Astrocyte (in vitro differentiated cells and primary cell): ENCODE measurements at places on chromosomes 2 and 18.

DNA sequence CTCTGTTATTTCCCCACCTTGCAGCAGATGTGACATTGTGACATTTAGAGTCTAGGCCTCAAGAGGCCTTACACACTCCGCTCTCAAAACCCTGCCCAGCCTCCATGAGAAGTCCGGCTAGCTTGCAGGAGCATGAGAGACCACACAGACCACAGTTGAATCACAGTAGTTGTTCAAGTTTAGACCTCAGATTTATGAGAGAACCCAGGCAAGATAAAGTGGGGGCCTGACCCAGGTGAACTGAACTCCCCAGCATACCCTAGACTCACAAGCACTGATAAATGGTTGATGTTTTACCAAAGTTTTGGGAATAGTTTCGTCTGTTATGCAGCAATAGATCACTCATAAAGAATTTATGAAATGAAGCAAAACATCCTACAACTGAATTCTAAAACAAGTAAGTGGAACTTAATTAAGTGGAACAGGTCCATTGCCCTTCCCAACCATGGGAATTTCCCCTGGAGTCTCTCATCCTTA lies 4.7 kb upstream of the STAT1 start:
- no peak for DNase-seq

- DNase-seq: no peak
Observed at GRCh38 chr2:29267720-29268119, 152.5 kb downstream of the CLIP4 start.

DNA sequence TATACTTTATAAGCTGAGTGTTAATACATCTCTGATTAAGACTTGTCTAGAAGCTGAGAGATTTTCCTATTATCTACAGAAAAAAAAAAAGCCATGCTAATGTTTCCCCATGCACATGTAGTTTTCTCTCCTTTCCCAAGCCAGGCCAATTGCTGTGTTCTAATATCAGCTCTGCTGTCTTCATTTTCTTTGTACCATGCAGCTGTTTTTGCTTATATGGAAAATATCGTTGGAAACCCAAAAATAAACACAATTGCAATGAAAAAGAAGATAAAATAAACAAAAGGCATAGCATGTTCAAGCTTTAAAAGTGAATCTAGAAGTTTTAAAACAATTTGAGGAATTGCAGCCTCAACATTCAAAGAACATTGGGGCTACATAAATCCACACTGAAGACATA lies 817.4 kb upstream of the ACVR2A start:
- DNase-seq: no peak

DNA sequence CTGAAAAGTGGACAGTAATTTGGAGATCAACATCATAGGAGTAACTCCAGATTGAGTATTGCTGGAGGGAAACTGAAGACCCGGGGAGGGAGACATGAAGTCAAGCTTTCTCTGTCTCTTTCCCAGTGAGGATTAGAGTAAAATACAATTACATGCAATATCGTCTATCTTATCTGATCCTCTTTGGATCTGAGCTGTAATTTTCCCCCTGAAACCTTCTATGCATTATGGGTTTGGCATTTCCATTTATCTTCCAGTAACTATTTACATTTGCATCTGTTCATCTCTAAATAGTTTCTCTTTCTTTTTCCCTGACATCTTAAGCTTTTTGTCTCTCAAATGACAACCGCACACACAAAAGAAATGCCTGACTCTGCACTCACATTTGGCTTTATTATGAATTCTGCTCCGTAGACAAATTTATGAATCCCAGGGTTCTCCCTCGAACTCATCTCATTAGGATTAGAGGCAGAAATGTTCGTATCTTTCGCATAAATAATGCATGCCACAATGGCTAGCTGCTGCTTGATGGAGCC lies 113.1 kb downstream of the SPP2 start:
- no peak for DNase-seq

DNA sequence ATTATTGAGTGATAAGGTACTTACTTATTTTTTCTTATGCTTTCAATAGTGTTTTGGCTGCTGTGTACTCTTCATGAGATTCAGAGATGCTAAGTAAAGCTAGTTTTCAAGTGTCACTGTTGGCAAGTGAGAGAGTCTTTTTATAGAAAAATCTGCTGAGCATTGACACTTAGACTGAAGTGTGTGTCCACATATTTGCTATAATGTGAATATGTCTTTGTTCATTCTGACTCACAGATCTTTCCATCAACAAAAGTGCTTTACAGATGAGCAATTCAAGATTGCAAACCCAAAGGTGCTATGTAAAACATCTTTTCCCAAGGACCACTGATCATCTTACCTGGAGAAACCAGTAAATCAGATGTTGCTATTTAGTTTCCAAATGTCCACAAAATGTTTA lies 410.6 kb upstream of the FIGN start:
- DNase-seq: peak; percentile 26

DNA sequence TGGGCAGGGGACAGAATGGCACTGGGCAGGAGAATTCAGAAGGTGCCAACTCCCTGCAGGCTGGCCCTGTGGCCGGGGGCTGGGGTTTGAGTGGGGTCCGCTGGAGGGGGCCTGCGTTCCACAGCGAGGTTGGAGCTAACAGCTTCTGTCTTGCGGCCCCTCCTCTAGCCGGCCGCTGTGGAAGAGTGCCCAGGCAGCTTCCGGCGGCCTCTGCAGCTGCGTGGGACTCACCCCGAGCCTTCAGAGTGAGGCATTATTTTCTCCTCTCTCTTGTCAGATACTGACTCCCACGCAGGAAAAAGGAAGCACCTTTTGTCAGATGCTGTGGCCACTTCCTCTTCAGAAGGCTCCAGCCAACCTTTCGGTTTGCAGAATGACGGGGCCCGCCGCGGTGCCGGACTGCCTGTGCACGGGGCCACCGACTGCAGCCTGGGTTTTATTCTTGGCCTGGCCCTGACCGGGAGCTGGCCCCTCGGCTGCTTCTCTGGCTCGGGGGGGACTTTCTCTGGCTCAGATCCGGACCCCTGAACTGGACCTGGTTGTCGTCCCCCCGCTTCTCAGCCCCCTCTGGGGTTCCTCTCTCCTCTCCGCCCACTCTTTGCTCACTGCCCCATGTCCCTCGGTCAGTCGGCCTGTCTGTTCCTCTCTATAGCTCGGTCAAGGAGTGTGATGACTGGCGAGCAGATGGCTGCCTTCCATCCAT lies 40.1 kb downstream of the ARHGAP25 start:
- DNase-seq: no peak

DNA sequence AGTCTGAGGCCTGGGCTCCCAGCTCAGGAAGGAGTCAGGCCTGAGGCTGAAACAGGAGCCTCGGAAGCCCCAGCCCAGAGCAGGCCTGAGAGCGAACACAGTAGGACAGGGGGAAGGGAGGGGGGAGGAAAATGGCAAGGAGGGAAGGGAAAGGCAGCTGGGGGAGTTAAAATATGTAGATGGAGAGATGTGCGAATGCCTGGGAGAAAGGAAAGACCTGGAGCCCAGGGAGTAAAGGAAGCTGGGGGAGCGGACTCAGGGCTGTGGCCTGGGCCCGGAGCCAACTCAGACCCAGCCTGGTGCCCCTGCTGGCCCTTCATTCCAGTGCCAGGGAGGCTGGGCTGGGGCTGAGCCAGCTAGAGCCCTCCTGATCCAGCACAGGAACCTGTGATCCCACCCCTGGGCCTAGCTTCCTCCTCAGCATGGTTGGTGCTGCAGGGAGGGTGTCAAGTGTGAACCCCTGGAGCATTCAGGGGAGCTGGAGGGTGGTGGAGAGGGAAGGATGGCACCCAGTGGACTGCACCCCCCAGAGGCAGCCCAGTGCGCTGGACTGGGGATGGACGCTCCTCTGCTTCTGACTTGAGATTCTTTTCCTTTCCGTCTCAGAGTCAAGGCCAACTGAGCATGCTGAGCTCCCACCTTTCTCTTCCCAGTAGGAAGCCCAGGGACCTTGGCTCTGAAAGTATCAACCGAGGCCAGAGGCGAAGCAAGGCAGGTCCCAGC lies 46.3 kb downstream of the EMX1 start:
- DNase-seq: no peak

- no peak for DNase-seq
Observed at GRCh38 chr18:3931013-3931315, 481.0 kb downstream of the TGIF1 start.

GRCh38 chr2:100274566-100275199 lies 47.6 kb downstream of the LONRF2 start:
- DNase-seq: no peak

DNA sequence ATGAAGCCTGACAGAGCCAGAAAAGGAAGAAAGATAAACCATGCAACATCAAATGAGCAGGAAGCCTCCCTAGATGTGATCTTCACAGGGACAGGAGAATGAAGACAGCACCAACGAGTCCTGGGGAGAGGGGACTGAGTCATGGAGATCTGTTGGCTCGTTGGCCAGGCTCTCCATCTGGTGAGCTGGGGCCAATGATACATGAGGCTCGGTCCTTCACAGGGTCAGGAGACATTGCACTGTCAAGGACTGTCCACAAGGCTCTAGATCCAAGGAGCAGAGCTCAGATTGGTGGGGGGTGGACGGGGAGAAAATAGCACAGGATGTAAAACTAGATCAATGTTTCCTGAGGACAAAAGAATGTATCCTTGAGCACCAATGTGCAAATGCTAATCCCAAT lies 735 bp downstream of the CD207 start:
- DNase-seq: no peak

GRCh38 chr2:58973811-58974281 lies 732.7 kb upstream of the FANCL start:
- DNase-seq: peak; percentile 2

DNA sequence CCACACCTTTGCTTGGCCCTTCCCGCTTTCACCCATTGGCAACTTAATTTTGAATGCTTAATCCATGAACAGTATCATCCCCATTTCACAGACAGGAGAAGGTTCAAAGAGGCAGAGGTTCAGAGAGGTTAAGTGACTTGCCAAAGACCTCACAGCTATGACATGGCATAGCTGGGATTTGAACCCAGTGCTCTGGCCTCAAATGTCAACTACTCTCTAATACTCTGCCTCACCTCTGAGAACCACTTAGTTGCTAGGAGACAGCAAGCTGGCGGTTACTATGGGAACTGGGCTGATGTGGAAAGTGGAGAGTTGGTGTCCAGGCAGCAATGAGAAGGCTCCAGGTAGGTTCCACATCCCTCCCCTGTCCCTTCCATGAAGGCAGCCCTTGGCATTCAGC lies 15.8 kb upstream of the PRSS56 start:
- DNase-seq: no peak

DNA sequence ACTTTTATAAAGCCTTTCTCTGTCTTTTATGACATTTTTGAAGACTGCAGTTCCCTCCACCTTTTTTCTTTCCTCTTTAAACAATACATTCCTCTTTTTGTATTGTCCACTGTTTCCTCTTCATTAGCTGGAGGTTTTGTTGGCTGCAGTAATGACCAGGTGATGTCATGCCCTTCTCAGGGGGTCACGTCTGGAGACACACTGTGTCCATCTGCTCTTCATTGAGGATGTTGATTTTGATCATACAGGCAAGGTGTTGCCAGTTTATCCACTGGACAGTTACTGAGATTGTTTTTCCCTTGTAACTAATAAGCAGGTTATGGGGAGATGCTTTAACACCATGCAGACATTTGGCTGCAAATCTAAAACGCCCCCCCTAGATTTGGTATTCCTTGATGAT lies 19.8 kb downstream of the ZNF407 start:
- DNase-seq: no peak

DNA sequence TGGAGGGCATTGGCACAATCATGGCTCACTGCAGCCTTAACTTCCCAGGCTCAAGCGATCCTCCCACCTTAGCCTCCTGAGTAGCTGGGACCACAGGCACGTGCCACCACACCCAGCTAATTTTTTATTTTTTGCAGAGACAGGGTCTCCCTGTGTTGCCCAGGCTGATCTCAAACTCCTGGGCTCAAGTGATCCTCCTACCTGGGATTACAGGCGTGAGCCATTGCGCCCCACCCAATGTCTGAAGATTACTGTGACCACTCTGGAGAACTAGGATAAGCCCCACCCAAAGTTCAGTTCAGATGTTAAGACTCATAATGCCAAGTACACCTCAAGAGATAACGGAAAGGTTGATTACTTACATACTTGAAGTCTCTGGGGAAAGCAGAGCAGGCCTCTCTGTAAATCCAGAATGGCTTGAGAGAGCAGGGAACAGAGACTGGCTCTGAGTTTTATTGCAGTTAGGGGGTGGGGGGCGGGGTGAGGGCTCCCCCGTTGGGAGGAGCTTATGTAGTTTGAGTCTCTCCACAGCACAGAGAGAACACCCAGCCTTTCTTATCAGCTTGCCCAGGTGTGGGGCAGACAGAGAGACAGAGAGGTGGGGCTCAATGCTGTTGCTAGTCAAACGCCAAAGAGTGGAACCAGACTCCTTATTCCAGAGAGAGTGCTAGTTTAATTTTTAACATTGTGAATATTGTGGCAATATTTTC lies 26.5 kb upstream of the ERICH2 start:
- no peak for DNase-seq

DNA sequence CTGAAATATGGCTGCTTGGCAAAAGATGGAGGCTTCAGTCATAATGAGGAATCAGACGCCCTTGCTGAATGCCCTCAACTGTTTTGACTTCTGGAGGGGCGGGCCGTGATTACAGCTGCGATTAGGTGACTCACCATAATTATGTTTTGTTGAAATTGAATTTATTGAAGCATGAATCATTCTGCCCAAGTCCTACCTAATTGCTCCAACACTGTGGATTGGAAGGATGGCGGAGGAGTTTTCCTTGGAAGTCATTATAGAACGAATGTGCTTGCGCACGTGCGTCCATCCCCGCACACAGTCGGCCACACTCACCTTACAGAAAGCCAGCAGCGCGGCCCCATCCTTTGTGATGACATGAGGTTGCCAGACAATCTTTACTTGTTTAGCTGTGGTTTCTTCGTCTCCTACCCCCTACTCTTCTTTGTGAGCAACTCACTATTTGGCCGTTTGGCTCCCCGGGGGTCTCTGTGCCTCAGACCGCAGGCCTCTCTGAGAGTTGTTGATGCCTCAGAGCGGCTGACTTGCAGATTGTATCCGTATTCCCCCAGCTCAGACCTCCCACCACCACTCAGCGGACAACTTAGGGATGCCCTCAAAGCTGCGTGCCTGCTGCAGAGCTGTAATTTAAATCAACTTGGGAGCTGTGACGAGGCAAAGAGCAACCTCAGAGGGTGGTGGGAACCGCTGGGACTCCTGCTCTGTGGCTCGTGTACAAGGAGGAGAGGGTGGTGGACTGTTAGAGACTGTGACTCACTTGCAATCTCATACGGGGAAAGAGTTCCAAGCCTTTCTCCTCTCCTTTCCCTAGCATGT lies 513.4 kb downstream of the TNS1 start:
- DNase-seq: peak; percentile 74

- peak; percentile 31 for DNase-seq
Observed at GRCh38 chr2:152875701-152876695, 157.6 kb downstream of the ARL6IP6 start.

GRCh38 chr18:73043611-73044010 lies 175.8 kb upstream of the NETO1 start:
- no peak for DNase-seq

DNA sequence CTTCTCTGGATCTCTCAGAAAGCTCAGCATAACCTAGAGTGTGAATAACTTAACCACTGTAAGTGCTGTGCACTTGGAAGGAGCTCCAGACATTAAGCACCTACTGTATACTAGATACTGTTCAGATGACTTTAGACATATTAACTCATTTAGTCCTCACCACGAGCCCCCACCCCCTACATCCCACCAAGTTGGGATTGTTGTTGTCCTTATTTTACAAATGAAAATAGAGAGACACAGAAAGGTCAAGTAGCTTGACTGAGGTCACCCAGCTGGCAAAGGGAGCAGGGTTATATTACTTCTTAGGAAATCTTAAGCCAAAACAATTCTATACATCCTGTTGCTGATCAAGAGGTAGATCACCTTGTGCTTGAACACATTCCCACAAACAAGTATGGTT lies 234.2 kb upstream of the SMAD2 start:
- DNase-seq: no peak

- peak; percentile 53 for DNase-seq
Observed at GRCh38 chr2:167785606-167786216, 461.7 kb downstream of the STK39 start.
